Activated naive CD4-positive, alpha-beta T cell treated with anti-CD3 and anti-CD28 coated beads for 36 hours (primary cell): ENCODE measurements at places on chromosomes 13 and 19.

DNA sequence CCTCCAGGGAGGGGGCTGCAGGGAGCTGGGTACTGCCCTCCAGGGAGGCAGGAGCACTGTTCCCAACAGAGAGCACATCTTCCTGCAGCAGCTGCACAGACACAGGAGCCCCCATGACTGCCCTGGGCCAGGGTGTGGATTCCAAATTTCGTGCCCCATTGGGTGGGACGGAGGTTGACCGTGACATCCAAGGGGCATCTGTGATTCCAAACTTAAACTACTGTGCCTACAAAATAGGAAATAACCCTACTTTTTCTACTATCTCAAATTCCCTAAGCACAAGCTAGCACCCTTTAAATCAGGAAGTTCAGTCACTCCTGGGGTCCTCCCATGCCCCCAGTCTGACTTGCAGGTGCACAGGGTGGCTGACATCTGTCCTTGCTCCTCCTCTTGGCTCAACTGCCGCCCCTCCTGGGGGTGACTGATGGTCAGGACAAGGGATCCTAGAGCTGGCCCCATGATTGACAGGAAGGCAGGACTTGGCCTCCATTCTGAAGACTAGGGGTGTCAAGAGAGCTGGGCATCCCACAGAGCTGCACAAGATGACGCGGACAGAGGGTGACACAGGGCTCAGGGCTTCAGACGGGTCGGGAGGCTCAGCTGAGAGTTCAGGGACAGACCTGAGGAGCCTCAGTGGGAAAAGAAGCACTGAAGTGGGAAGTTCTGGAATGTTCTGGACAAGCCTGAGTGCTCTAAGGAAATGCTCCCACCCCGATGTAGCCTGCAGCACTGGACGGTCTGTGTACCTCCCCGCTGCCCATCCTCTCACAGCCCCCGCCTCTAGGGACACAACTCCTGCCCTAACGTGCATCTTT lies 7.8 kb upstream of the CEACAM5 start:
- DNase-seq: no peak

- DNase-seq: no peak
These were observed 412.7 kb downstream of the LMO7 start for GRCh38 chr13:76048675-76049375.

DNA sequence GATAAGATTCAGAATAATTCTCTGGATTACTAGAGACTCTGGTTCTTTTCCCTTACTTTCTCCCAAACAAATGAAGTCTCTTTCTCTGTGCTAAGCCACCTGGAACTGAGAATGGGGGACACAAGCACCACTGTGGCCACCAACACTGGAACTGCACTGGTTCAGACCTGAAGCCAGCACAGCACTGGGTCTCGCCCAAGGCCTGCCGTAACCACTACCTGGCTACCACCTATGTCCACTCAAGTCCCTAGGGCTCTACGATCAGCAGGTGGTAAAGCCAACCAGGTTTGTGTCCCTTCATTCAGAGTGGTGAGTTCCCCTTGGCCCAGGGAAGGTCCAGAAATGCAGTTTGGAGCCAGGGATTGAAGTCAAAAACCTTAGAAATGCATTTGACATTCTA lies 626.2 kb downstream of the DIAPH3 start:
- DNase-seq: no peak

- no peak for DNase-seq
These were observed 152.0 kb downstream of the NUFIP1 start for GRCh38 chr13:44837250-44837649.

DNA sequence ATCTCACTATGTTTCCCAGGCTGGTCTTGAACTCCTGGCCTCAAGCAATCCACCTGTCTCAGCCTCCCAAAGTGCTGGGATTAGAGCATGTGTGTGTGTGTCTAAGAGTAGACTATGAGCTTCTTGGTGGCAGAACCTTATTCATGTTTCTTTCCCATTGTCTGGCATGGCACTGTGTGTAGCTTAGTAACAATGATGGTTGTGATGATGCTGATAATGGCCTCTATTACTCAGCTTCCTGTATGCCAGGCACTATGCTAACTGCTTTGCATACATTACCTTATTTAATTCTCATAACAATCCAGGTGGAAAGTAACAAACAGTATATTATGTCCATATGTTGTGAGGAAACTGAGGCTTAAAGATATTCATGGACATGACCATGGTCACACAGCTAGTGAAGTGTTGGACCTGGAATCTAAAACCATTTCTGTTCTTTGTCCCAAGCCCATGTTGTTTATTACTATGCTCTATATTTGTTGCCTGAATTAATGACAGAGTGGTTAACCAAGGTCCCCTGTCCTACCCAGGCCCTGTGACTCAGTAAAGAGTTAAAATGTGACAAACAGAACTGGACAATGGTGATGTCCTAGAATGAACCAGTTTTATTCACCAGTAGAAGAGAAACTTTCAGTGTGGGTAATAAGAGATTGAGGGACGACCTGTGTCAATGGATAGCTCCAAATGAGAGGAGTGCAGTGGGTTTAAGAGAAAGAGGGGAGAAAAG lies 109.6 kb downstream of the KLF5 start:
- DNase-seq: peak; percentile 8

GRCh38 chr19:15280915-15281683 lies 48.9 kb upstream of the EPHX3 start:
- DNase-seq: no peak

- peak; percentile 11 for DNase-seq
These were observed 8.3 kb upstream of the MTRF1 start for GRCh38 chr13:41271456-41272285.
